ENCODE measurements at places on chromosomes 4 and X.

- DNase-seq = no peak
Observed at GRCh38 chr4:3361406-3361805, 68.6 kb downstream of the RGS12 start.

DNA sequence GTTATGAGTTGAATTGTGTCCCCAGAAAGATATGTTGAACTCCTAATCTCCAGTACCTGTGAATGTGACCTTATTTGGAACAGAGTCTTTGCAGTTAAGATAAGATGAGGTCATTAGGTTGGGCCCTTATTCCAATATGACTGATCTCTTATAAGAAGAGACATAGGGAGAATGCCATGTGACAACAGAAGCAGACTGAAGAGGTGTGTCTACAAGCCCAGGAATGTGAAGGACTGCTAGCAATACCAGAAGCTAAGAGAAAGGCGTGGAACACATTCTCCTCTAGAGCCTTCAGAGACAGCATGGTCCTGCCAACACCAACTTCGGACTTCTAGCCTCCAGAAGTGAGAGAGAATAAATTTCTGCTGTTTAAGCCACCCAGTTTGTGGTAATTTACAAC, 22.5 kb upstream of the USP27X start:
- DNase-seq = no peak

DNA sequence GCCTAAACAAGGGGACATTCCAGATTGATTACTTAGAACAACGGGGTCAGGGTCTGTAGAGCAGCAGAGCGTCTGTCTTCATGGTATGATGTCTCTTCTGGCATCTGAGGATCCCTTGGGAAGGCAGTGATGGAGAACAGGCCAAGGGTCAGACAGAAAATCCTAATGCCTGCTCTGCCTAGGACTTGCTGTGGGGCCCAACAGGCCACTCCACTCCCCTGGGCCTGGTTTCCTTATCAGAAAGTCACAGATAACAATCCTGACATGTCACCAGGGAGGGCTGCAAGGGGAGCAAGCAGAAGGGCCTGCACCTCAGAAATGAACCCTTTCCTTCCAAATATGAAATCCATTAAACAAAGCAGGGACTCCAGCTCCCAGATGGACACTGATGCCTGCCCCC, 21.4 kb upstream of the ARHGAP6 start:
- DNase-seq = no peak

DNA sequence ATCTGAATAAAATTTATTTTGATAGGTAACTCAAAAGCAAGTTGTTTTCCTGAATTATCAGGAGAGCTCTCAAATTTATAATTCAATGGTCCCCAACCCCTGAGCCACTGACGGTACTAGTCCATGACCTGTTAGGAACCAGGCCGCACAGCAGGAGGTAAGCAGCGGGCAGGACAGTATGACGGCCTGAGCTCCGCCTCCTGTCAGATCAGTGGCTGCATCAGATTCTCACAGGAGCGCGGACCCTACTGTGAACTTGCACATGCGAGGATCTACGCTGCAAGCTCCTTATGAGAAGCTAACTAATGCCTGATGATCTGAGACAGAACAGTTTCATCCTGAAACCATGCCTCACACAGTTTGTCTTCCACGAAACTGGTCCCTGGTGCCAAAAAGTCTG, 37.9 kb upstream of the SEC24B start:
- no peak for DNase-seq

DNA sequence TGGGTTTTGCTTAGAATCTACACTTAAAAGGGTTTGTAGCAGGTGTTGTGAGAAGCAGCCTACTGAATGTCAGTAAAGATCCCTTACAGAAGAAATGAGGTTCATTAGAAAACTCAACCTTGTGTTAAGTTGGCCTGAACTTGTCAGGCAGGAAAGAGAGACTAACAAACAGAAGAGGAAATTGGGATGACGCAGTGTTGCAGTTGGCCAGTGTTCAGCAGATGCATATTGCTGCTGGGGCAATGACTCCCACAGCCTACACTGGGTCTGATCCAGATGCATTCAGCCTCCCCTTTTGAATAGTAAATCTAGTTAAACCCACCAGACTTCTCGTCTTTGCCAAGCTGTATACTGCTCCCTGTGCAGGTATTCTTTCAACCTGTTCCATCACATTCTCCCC, 409.4 kb downstream of the UBE2NL start:
- DNase-seq = no peak

- no peak for DNase-seq
Observed at GRCh38 chr4:64539234-64539849, 130.1 kb upstream of the TECRL start.

GRCh38 chrX:118675326-118675965, 52.0 kb upstream of the IL13RA1 start:
- DNase-seq = no peak

- DNase-seq = no peak
Observed at GRCh38 chr4:100609810-100610209, 92.0 kb upstream of the EMCN start.

- no peak for DNase-seq
Observed at GRCh38 chr4:124097447-124097846, 615.1 kb downstream of the ANKRD50 start.

DNA sequence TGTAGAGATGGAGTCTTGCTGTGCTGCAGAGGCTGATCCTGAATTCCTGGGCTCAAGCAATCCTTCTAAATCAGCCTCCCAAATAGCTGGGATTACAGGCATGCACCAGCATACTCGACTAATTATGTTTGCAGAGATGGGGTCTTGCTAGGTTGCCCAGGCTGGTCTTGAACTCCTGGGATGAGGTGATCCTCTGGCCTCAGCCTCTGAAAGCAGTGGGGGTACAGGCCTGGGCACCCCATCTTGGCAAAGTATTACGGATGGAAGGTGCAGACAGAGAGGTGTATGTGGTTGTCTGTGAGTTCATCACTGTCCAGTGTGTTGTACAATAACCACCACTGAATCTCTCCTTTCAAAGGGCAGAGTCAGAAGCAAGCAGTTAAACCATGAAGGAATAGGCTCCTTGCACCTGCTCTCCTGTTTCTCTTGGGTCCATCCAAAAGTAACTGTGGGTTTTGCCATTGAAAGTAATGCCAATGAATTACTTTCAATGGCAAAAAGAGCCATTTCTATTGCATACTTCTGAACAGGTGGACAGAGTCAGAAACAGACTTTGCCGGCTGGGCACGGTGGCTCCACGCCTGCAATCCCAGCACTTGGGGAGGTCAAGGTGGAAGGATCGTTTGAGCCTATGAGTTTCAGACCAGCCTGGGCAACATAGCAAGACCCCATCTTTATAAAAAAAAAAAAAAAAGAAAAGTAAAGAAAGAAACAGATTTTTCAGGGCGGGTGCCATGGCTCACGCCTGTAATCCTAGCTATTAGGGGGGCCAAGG, 7.0 kb upstream of the AKAP17A start:
- DNase-seq = no peak

DNA sequence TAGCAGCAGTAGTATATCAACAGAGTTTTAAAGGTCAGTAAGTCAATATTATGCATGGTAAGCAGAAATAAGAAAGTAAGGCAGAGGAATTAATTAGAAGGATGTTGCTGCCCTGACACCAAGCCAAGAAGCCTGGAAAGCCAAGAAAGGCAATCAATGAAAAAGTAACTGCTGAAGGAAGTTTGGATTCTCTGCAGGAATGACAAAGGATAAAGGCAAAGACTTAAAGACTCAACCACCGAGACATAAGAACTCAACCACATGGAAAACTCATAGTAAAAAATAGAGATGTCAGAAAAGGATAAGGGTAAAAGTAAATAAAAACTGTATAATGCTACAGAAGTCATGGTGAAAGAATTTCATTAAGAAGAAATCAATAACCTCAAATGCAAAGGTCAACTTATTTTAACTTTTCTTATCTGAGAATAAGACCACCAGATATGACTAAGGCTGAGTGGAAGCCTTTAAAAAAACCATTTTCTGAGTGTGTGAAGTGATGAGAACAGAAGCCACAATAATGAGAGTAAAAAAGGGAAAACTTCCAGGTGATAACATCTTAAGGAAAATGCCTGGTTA, 55.2 kb downstream of the NEK1 start:
- no peak for DNase-seq

DNA sequence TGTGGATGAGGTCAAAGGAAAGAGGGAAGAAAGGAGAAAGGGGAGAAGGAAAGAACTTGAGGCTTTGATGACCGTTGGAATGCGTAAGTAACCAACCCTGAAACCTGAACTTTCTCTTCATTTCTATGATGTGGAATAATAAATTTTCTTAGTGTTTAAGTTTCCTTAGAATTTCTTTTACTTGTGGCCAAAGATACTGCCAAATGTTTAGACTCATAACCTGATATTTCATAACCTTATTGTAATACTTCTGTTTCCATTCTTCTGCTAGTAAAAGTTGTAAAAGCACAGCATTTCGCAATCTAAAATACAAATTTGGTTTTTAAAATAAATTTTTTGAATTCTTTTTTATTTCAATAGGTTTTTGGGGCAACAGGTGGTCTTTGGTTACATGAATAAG, 258.5 kb upstream of the GIMD1 start:
- no peak for DNase-seq

DNA sequence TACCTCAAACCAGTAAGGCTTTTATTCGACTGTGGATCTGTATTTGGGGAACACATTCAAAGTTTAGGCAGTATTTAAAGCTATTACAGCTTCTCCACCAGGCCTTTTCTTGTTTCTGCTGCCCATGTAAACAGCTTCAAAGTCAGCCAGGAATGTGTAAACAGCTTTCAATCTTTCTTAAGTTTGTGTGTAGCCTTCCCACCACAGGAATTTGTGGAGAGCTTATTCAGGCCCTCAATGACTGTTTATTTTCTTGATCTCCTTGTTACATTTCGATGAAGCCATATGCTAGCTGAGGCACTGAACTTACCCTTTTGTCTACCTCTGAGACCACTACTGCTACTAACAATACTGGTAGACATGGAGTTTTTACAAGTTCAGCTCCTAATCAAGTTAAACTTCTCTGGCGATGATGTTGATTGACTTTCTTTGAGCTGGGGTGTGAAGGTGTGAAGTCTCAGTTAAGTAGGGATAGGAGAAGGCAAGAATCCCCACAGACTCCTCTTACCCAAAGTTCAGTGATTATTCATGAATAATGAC, 72.6 kb downstream of the NWD2 start:
- DNase-seq = no peak

DNA sequence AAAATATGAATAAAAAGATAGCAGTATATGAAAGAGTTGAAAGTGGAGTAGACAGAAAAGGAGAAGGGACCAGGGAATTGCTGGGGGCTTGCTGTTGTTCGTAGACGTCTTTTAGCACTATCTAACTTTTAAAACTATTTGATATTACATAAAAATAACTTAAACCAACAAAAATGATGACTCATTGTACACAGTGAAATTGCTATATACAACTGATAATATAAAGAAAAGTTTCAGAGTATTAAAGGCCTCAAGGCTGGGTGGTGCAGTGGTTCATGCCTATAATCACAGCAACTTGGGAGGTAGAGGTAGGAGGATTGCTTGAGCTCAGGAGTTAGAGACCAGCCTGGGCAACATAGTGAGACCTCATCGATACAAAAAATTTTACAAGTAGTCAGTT, 5.2 kb downstream of the TRPC3 start:
- DNase-seq = no peak

- no peak for DNase-seq
Observed at GRCh38 chrX:37871626-37872302, 24.4 kb upstream of the DYNLT3 start.

- no peak for DNase-seq
Observed at GRCh38 chr4:102608190-102608589, 107.0 kb downstream of the NFKB1 start.

DNA sequence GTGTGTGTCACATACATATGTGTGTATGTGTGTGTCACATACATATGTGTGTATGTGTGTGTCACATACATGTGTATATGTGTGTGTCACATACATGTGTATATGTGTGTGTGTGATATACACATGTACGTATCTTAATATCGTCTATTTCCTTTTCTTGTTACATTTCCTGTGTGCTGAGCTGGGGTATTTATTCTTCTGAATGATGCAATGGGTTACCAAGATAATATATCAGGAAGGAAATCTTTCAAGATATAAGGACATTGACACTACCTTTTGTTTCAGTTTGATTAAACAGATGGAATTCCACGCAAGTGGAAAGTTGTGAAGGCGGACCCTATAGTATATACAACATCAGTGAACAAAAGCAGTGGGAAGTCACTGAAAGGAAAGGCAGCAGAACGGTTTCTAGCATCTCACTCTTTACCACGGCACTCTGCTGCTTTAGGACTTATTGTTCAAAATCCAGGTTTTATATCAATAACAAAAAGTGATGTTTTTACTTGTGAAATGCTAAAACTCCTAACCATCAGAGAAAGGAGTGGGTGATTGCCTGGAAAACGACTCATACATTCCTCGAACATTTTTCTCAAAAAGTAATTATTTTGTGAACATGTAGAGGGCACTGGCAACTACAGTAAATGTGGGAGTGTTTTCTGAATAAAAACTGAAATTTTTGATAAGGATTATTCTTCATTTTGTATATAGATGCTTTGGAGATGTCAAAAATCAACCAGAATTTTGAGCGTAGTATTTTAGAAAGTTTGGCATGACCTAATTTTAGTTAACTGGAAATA, 43.1 kb upstream of the IL21 start:
- peak; percentile 28 for DNase-seq

GRCh38 chrX:68307769-68308168, 125.5 kb downstream of the OPHN1 start:
- no peak for DNase-seq

GRCh38 chrX:149372866-149373265, 132.2 kb downstream of the IDS start:
- DNase-seq = no peak

DNA sequence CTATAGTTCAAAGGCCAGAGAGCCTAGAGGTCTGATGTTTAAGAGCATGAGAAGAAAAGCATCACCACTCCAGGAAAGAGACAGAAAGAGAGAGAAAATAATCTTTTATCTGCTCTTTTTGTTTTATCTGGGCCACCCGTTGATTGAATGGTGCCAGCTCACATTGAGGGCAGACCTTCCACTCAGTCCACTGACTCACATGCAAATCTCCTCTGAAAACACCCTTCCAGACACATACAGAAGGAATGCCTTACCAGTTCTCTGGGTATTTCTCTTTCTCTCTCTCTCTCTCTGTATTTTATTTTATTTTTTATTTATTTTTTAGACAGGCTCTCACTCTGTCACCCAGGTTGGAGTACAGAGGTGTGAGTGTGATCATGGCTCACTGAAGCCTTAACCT, 252.5 kb downstream of the DTHD1 start:
- DNase-seq = no peak

DNA sequence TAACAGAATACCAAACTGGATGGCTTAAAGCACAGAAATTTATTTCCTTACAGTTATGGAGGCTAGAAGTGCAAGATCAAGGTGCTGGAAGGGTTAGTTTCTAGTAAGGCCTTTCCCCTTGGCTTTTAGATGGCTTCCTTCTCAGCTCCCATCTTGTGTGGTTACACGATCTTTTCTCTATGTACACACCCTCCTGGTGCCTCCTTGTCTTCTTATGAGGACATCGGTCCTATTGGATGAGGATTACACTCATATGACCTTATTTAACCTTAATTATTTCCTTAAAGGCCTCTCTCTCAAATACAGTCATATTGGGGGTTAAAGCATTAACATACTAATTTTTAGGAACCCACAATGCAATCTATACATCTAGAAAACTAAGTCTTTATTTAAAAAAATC, 787.9 kb upstream of the GALNTL6 start:
- DNase-seq = no peak
